ENCODE measurements at places on chromosomes 7 and 10. TPM values are rescaled to one million over a fixed set of nuclear protein-coding genes. Genes with fewer than 3 reads are reported as not detected.

DNA sequence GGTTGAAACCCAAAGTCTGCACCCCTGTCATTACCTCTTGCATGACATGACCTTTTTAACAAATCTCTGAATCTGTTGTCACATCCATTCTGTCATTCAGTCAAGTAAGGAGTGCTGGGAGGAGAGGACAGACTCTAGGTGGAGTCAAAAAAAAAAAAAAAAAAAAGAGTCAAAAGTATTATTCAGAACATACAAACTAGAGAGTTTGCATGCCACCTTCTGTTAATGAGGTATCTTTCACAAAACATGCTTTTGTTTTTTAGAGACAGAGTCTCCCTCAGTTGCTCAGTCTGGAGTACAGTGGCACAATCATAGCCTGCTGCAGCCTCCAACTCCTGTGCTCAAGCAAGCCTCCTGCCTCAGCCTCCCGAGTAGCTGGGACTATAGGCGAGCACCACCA is 81.6 kb upstream of the ARMC3 start:
- no peak for DNase-seq

DNA sequence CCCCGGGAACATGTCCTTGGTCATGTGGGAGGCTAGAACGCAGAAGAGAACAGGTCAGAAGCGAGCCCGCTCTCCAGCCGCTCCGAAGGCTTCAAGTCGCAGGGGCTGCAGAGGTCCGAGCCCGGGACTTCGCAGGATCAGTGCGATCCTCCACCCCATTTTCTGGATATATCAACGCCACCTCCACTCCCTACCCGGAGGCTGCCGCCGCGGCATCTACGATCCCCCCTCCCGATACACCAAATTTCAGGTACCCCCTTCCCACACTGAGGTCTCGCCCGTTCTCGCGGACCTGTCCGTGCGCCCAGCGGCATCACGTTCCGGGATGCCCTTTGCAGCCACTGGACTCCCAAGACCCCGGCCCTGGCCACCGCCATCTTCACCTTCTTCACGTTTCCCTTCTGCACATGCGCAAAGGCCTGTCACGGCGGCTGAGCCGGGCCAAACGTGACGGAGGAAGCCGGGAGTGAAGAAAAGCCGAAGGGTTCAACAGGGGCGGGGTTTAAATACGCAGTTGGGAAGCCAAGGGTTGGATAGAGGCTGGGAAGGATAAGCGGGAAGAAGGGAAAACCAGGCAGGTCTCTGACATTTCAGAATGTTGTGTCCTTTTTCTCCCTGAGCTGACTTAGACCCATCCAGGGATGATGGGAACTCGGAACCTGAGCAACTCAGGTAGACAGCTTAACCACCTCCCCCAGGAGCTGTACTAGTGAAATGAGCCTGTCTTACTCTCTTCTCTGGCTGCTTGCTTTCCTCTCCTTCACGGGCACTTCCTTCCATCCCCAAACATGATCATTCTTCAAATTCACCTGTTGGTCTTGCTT is at the start of gene NDUFB8:
Gene NDUFB8, minus strand, starts transcription at position 397 of the 824 bp plus-strand sequence. Its CDS starts 20 bp downstream, at position 377.
- DNase-seq: peak; percentile 68

TRIM50 gene
- not detected for total RNA-seq

TNRC18 gene
- total RNA-seq: 53.0 TPM

- DNase-seq: no peak
Observed at GRCh38 chr7:148042935-148043631, 547.5 kb upstream of the C7orf33 start.

DNA sequence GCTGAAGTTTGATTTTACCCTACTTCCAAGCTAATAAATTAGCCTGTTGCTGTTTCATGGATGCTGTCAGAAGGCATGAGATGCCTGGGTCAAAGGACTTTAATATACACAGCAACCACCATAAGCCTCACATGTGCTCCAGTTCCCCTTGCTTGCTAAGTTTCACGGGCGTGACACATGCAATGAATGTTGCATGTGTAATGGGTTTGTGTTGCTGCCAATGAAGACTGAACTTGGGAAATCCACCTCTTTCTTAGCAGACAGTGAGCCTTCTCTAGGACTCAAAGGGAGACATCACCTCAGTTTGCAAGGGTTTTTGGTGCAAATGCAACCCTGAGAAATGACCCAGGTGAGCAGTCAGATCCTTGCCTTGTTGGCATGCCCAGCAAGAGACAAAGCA is 505.5 kb upstream of the PODXL start:
- DNase-seq: peak; percentile 27

IRF5 gene
- 6.8 TPM for total RNA-seq
